Neural crest cell (in vitro differentiated cells): ENCODE measurements at places on chromosomes 4 and X. TPM values are rescaled to one million over a fixed set of nuclear protein-coding genes. Genes with fewer than 3 reads are reported as not detected.

DNA sequence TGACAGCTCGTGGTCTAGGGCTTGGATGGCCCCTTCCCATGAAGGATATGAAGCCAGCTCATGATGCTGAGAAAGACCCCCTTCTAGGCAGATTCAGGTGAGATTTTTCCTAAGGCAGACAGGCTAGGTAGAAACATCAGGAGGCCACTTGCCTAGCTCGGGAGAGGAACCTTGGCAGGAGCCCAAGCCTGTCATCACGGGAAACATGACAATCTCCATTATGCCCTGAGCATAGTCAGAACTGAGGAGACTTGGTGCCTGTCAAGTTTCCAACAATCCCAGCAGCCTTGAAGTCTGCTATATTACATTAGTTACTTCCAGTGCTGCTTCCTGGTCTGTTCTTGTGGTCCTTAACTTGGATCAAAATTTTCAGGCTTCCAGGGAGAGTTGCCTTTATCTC lies 18.7 kb upstream of the WDR1 start:
- no peak for DNase-seq

- DNase-seq: no peak
Measured at GRCh38 chr4:11698846-11699590, 270.3 kb upstream of the HS3ST1 start.

GRCh38 chr4:38180456-38180855 lies 220.3 kb downstream of the PTTG2 start:
- no peak for DNase-seq

DNA sequence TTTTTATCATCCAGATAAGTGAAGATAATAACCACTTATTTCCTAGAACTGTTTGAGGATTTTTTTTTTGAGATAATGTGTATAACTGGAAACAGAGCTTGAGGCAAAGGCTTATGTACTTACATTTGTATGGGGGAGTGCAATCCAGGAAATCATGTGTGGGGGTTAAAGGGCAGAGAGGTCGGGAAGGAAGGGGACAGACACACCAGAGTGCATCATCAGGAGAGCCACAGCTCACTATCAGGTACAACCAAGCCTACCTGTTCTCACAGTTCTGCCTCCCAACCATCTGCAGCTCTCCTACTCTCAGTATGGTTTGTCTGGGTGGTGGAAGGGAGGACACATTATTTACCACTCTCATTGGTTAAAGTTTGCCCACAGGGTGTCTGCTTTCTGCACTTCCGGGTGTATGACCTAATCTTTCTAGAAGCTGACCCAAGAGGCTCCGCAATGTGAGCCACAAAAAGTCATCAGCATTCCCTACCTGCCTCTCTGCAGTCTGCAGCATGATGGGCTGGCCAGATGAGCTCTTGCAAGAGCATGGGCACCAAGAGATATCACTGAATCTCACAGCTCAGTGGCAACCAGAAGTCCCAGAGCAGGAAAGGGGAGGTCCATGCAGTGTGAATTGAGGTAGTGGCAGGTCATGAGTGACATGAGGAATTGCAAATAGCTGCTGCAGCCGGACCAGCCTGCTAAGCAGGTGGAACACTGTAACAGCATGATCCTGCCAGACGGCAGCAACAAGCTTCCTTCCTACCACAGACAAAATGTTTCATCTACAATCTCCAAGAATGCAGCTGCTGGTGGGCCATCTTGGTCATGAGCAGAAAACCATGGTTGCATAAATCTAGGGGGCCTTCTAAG lies 36.9 kb upstream of the SPRY1 start:
- no peak for DNase-seq

DNA sequence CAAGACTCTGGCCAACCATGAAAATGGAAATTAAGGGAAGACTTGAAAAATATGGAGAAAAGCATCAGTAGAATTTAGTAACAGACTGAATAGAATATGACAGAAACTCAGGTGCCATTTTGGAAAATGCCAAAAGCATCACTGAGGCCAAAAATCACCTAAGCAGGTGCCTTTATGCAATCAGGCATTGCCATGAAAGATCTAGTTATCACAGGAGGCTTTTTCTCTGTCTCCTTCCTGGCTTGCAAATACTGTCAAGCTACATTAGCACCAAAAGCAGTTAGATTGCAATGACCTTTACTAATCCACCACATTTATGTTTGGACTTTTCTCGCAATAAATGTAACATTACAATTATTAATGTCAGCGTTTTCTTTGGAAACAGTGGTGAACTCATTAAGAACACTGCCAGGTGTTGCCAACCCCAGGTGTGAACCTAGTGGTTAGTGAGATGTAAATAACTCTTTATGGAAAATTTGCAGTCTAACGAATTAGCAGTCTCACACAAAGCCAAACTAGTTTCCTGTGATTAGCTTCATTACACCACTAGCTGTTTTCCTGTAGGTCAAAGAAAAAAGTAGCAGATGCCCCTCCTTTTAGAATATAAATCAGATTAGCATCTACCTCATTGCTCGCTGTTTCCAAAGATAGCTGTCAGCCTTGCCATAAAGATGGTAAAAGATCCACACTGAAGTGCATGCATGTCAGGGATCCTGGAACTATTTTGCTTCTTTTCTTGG lies 1568.4 kb upstream of the TENM3 start:
- no peak for DNase-seq

- DNase-seq: no peak
Measured at GRCh38 chrX:43552156-43552555, 103.9 kb upstream of the MAOA start.

DNA sequence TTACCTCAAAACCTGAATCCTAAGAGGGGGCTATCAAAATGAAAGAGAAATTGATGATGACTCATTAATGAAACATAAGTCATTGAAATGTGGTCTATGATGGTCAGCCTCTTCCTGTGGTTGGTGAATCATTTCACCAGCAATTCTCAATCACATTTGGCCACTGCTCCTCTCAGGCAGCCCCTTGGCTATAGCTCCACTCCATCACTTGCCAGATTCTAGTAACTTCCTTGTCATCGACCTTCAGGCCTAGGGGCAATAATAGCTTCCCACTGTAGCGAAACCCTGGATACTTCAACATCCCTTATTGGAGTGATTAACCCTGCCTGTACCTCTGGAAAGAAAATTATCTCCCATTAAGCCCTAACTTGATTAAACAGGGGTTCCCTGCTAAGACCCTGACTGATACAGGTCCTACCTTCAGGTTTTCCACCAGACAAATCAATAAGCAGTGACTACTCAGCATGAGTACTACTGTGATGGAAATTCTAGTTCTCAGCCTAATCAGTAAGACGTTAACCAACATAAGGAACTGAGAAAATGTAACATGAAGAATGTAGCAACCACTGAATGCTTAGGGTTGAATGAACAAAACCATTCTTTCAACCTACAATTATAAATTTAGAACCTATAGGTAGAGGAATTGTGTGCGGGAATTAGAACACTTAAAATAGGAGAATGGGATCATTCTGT lies 30.4 kb downstream of the ADH7 start:
- DNase-seq: no peak

DNA sequence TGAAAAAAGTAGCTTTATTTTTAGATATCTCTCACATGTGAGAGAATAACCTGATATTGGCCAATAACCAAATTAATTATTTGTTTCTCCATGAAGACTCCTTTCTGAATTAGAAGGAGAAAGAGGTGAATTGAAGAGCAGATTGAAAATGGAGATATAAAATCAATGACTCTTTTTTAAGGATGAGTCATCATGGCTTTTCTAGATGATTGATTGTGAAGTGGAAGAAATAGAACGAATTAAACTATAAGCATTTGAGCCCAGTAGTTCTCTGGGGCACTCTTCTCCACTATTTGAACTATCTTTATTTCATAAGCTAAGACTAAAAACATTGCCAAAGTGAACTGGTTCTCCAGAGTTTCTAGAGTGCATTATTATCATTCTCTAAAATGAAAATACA lies 137.2 kb upstream of the EDNRA start:
- no peak for DNase-seq

DNA sequence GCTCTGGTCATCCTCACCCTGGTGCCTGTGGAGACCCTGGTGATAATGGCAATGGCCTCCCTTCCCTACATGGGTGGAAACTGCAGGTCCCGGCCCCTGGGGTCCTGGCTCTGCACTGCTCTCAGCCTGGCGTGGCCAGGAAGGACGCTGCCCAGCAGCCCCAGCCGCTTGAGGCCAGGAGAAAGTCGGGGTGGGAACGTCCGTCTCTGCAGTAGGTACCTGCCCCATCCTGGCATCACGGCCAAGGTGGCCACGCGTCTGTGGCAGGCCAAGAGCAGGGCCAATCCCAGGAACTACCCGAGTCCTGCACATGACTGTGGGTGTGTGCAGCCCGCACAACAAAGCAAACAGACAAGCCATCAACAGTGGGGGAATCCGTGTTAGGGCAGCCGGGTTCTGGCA lies 33.8 kb downstream of the FGFRL1 start:
- DNase-seq: no peak

- DNase-seq: no peak
Measured at GRCh38 chrX:120023259-120023658, 54.2 kb downstream of the RHOXF2B start.

DNA sequence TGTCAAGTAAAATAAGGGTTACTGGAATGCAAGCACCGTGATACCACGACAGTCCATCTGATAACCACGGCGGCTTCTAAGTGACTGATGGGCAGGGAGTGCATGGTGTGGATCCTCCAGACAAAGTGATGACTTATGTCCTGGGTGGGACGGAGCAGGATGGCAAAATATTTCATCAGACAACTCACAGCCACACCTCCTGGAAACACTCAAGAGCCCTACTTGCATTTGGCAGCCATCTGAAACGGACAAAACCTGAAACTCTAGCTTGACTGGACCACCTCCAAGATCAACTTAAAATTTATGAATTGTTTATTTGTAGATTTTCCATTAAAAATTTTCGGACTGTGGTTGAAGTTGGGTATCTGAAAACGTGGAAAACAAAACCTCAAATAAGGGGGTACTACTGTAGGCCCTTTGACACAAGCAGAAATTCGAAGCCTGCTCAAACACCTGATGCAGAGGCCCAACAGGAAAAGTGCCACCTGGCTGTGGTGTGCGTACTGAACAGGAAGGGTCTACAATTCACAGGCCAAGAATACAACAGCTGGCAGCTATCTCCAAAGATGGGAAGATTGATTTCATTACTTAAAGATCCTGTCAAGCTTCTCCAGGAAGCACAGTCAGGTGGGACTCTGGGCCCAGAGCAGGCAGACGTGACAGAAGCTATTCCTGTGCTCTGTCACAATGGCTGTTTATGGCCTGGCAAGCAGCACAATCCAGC lies 26.0 kb downstream of the LRIT3 start:
- DNase-seq: no peak

DNA sequence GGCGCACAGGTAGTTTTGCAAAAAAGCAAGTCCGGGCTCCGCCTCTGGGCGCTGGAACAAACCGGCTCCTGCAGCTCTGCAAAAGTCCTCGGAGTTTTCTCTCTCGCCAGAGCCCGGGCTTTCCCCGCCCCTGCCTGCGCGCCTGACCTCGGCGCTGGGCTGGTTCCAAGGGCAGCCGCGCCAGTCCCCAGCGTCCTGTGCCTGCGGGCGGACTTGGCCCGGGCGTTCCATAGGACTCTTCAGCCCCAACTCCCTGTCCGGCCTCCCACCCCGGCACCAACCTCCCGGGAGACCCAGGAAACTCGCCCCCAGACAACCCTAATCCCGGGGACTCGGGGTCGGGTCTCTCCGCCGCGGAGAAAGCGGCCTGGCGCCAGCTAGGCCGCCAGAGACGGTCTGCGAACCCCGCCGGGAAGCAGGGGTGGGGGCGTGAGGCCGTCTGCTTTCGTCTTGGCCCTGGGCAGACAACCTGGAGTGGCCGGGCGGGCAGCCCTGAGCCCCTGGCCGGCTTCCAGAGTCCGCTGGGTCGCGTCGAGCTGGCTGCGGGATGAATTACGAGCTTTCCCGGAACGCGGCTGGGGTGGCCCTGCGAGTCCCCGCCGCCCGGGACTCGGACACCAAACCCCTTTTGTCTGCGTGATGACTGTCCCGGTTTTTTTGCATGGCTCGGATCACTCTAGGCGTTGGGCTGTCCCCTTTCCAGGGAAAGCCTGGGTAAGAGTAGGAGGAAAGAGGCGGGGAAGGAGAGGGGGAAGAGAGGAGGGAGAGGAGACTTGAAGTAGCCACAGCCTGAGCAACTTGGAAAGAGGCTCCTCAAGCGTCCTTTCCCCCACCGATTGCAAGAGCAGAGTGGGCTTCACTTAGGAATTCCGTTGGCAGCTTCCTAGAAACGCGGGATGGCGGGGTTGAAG lies 916 bp downstream of the MXRA5 start:
- peak; percentile 24 for DNase-seq

GRCh38 chrX:101619364-101619763 lies 1.6 kb upstream of the ARMCX6 start:
- DNase-seq: no peak

GRCh38 chrX:14843666-14844065 lies 29.2 kb downstream of the FANCB start:
- no peak for DNase-seq

DNA sequence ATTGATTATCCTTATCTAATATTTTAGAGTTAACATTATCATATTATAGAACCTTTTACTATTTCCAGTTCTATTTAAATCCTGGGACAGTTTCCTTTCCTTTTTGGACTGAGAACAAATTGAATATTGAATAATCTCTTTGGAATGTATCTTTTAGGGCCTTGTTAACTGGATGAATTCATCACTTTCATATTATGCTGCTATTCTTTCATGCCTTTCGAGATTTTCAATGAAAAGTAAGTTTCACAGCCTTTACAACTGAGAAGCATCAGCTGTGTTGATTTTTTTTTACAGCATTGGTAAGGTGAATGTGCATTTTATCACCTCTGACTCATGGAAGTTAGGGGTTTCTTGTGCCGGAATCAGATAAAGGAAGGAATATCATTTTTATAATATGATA lies 39.6 kb downstream of the PDLIM5 start:
- DNase-seq: no peak

GRCh38 chr4:39043058-39043860 lies 11.1 kb upstream of the TMEM156 start:
- DNase-seq: no peak

The KLHL13 gene
- 13.2 and 16.2 TPM in 2 replicates for total RNA-seq

The FATE1 gene
- total RNA-seq: not detected in 2 replicates

The BEX2 gene
- total RNA-seq: 19.2 and 21.4 TPM in 2 replicates

The GPC4 gene
- total RNA-seq: 21.1 and 22.3 TPM in 2 replicates

The FHIP1A gene
- total RNA-seq: 0.23 TPM in 1 of 2 replicates, not detected in the other

The CCDC160 gene
- total RNA-seq: 8.5 and 9.1 TPM in 2 replicates

The PPP1R2C gene
- not detected in 2 replicates for total RNA-seq
